ENCODE measurements at places on chromosomes 2 and 18. TPM values are rescaled to one million over a fixed set of nuclear protein-coding genes. Genes with fewer than 3 reads are reported as not detected.

Gene LOXHD1
- 0.45 TPM for total RNA-seq

Gene ZAP70
- total RNA-seq: 218 TPM

DNA sequence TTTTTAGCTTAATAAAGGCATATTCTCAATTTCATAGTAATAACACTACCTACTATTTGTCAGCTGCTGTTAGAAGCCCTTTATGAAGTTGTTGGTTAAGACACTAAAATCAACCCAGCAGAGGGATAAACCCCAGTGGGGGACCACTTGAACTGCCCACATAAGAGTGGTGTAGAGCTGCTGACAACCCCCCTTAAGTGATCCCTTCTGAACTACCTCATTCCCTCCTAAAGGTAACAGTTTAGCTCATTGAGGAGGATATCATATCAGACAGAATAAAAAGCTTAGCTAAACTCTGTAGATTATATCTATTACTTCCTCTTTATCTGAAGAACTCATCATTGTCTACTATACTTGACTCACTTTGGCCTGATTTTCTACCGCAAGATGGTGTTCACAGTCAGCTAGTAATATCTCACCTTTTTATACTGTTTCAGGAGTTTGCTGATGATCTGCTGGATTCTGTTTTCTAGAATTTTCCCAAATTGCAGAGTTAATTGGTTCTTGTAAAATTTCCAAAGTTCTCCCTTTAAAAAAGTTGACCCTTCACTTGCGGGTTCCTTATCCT, 16.2 kb downstream of the GALM start:
- H3K4me3 ChIP-seq: peak overlapping the region; percentile 22
- H3K4me1 ChIP-seq: peaks cover 37% of the 10 kb centered on the region
- H3K27me3 ChIP-seq: no peaks in the 10 kb centered on the region
- peaks cover 76% of the 10 kb centered on the region for H3K36me3 ChIP-seq
- peak overlapping the region; percentile 75 for H3K27ac ChIP-seq
- DNase-seq: no peak

DNA sequence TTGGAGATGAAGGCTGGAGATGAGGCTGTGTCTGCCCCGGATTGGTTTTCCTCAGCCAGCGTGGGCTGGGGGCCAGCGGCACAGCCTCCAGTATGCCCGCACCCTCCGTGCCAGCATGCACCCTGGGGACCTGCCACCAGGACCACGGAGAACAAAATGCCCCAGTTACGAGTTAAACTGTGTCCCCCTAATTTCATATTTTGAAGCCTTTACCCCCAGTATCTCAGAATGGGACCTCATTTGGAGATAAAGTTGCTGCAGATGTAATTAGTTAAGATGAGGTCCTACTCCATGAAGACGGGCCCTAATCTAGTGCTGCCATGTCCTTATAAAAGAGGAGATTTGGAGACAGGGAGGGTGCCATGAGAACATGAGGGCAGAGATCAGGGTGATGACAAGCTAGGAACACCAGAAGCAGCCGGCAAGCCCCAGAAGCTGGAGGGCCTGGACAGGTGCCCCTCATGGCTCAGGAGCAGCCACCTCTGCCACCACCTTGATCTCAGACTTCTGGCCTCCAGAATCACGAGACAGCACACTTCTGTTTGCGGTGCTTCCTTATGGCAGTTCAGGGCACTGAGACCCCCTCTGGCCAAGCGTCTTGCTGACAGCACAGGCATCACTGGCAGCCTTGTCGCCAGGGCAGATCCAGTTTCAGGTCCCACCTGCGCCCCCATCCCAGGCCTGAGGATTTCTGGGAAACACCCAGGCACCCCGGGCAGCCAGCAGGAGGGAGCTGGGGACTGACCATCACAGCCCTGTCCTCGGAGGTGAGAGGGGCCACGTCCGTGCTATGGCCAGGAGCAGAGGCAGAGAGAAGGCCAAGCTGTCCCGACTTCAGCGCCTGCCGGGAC, 29.4 kb downstream of the KIF1A start:
- peaks cover 6% of the 10 kb centered on the region for H3K27me3 ChIP-seq
- H3K27ac ChIP-seq: no peak overlapping the region
- peak; percentile 1 for DNase-seq
- H3K36me3 ChIP-seq: no peaks in the 10 kb centered on the region
- H3K4me3 ChIP-seq: no peak overlapping the region

- H3K4me1 ChIP-seq: peaks cover 10% of the 10 kb centered on the region
- H3K36me3 ChIP-seq: peaks cover 3% of the 10 kb centered on the region
- no peak for DNase-seq
- H3K4me3 ChIP-seq: no peak overlapping the region
These were observed 120.5 kb downstream of the ZFP36L2 start for GRCh38 chr2:43105586-43106558.

GRCh38 chr18:3867864-3868311, 417.9 kb downstream of the TGIF1 start:
- H3K27ac ChIP-seq: no peak overlapping the region
- DNase-seq: no peak
- H3K4me1 ChIP-seq: no peaks in the 10 kb centered on the region
- no peaks in the 10 kb centered on the region for H3K36me3 ChIP-seq
- H3K4me3 ChIP-seq: no peak overlapping the region

Gene DNAH7
- total RNA-seq: 0.07 TPM

DNA sequence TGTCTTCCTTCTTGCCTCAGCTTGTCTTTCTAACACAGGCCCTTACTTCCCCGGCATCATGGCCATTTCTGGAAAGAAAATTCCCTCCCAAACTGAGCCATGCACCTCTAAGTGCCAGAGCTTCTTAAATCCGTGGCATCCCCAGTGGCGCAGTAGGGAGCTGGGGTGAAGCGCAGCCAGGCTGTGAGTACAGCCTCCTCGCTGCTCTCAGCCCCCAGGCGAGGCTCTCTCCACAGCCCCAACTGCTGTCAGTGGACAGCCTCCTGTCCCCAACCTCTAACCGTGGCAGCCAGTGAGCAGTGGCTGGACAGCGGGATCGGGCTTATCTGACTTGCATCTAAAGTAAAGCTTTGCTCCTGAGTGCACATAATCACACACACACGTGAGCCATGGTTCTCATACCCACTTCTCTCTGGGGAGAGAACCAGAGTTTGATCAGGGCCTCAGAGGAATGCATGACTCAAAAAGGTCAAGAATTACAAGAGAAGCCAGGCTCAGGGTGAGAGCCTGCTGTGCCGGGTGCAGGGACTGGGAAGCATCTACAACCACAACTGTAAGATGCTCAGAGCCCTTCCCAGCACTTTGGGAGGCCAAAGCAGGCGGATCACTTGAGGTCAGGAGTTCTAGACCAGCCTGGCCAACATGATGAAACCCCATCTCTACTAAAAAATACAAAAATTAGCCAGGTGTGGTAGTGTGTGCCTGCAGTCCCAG, 50.7 kb downstream of the SFXN5 start:
- no peaks in the 10 kb centered on the region for H3K4me1 ChIP-seq
- no peak overlapping the region for H3K27ac ChIP-seq
- no peak overlapping the region for H3K4me3 ChIP-seq
- no peaks in the 10 kb centered on the region for H3K27me3 ChIP-seq
- no peaks in the 10 kb centered on the region for H3K36me3 ChIP-seq
- DNase-seq: no peak

Gene LYPD6
- total RNA-seq: not detected

GRCh38 chr2:220850116-220850515, 722.0 kb downstream of the EPHA4 start:
- H3K27me3 ChIP-seq: peaks cover 1% of the 10 kb centered on the region
- no peaks in the 10 kb centered on the region for H3K36me3 ChIP-seq
- no peaks in the 10 kb centered on the region for H3K4me1 ChIP-seq
- no peak overlapping the region for H3K4me3 ChIP-seq

GRCh38 chr2:48939232-48939631, 183.7 kb upstream of the LHCGR start:
- DNase-seq: no peak
- no peak overlapping the region for H3K27ac ChIP-seq
- no peaks in the 10 kb centered on the region for H3K4me1 ChIP-seq
- no peak overlapping the region for H3K4me3 ChIP-seq

DNA sequence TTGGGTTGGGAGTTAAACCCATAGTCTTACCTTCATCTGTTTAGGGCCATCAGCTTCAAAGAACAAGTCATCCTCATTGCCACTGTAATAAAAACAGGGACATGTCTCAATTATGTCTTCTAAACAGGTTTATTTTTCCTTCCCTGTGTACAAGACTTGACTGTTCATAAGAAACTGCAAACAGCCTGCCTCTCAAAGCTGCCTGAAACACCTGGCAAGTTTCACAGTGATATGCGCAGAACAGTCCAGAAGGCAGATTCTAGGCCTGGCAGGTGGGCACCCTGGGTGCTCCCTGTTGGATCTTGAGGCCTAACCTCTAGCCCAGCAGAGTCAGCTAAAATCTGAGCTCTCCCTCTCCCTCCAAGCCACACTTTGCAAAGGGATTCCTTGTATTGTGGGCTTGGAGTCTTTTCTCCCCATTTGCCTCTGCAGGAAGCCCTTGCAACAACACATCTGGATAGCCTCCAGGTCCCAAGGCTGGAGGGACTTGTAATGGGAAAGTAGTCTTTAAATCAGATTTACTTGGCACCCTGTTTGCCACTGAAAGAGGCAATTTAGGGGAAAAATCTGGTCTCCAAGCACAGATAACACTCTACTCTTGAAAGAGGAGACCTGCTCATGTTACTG, 930 bp downstream of the IL1B start:
- no peak overlapping the region for H3K27ac ChIP-seq
- DNase-seq: no peak
- H3K4me1 ChIP-seq: no peaks in the 10 kb centered on the region
- peaks cover 25% of the 10 kb centered on the region for H3K27me3 ChIP-seq
- H3K36me3 ChIP-seq: no peaks in the 10 kb centered on the region
- H3K4me3 ChIP-seq: no peak overlapping the region

Data from activated CD8-positive, alpha-beta T cell treated with anti-CD3 and anti-CD28 coated beads for 36 hours (primary cell).